H4 (cell line): ENCODE measurements at places on chromosomes 3 and 15. TPM values are rescaled to one million over a fixed set of nuclear protein-coding genes. Genes with fewer than 3 reads are reported as not detected.

GRCh38 chr3:10291641-10292040 lies 1.1 kb downstream of the GHRL start:
- DNase-seq = no peak

- DNase-seq = no peak
Measured at GRCh38 chr15:70353606-70354345, 256.1 kb upstream of the TLE3 start.

DNA sequence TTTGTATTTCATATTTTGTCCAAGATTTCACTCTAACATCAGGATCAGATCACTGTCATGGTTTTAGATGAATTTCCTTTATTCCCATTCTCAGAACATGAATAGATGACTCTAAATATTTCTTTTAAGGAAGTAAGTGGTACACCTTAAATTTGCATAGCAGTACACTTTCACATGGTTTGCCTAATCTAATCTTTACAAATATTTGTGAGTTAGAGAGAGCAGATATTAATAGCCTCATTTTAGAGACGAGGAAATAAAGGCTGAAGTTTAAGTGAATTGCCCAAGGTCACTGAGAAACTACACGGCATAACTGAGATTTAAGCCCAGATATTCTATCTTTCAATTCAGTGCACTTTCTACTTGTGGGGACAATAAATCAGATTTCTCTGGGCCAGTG lies 14.2 kb downstream of the TERC start:
- no peak for DNase-seq

- peak; percentile 19 for DNase-seq
Measured at GRCh38 chr3:25471081-25471768, 43.2 kb downstream of the RARB start.

DNA sequence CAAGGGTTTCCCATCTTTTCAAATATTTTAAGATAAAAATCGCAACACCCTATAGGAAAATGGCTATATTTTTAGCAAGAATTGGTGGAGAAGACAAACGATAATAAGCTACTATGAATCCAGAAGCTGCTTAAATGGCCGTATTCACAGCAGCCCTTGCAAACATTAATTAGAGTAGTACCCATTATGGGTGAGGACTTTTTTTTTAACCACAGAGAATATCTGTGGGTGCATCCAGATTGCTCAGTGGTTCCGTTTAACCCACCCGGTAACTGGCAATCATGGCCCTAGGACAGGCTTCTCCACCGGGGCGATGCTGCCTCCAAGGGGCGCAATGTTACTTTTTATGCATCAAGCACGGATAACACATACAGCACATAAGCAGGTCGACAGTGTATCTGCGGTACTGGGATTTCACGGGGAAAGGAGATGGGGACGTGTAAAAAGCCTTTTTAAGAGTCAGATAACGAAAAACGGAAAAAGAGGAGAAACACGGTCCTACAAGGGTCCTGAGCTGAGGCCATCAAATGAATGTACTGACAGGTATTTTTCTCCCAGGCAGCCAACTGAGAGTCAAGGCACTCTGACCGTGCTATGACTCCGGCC lies 968 bp upstream of the TMEM266 start:
- peak; percentile 18 for DNase-seq

CHRM5 gene
- not detected in 2 replicates for total RNA-seq

DNA sequence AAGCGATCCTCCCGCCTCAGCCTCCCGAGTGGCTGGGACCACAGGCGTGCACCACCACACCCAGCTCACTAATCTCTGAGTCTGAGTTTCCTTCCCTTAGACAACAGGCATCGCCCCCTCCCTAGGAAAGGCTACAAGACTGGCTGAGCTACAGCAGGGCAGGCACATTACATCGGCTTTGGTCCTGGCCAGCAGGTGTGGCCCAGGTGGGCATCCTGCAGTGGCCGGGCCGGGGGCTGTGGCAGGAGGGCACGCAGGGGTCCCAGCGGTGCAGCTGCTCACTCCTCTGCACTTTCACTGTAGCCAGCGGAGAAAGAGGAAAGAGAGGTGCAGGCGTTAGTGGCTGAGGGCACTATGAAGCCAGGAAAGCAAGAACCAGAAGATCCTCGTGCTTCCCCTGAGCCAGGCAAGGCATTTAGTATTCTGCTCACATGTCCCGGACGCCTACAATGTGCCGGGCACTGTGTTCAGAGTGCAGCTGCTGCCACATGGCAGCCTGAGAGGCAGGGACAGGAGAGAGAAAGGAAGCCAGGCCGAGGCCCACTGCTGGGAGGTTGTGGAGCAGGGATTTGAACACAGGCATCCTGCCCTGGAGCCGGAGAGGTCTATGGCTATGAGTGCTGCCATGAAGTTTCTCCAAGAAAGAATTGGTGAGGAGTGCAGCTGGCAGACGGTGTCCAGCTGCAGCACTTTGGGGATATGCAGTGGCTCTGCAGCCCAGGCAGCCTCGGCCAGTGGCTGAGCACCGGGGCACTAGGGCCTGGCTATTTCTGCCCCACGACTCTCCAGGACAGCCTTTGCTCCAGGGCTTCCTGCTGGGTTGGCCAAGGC lies 22.3 kb downstream of the GRIP2 start:
- DNase-seq = no peak

GRCh38 chr3:35864871-35865270 lies 225.5 kb downstream of the ARPP21 start:
- DNase-seq = no peak

TTBK2 gene
- total RNA-seq = 4.6 and 5.0 TPM in 2 replicates

DNA sequence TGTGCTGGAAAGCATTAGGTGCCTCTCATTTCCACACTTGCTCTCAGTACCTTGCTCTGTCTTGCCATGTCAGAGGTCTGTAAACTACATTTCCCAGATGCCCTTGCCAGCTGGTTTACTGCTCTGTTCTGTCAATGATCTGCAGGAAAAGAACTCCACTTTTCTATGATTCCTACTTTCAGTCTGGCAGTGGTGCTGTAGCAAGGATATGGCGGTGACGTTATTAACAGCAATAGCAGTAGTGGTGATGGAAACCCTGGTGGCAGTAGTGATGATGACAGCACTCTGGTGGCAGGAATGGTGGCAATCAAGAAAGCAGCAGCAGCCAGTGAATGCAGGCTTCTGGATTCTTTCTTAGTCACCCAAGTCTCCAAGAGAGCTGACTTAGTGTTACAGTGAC lies 665.2 kb downstream of the DIPK2A start:
- DNase-seq = peak; percentile 79

- DNase-seq = no peak
Measured at GRCh38 chr3:107680698-107681097, 157.9 kb downstream of the BBX start.

SEC62 gene
- 15.2 and 25.7 TPM in 2 replicates for total RNA-seq

GPR62 gene
- not detected in 2 replicates for total RNA-seq

SUMF1 gene
- total RNA-seq = 39.7 and 45.4 TPM in 2 replicates

DNA sequence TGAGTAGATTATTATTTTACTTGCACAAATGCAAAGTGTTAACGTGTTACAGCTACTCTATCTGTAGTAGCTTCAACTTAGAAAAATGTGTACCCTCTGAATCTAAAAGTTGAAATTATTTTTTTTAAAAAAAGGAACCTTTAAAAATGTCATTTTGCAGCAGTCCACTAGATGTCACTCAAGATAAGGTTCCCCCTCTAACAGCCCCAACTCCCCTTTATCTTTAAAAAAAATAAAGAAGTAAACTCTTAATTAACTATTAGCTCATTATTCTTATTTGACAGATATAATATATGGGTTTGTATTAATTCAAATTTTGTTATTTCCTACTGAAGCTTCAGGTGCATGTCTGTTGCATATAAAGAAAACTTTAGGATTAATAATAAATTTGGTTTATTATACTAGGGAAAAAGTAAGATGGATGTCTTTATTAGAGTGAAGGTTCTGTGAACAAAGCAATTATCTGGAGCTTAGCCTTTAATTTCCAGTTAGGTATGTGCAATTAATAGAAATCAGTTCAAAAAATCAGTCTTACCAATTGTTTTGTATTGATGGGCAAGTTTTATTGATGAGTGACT lies 288.5 kb downstream of the VGLL3 start:
- DNase-seq = no peak

TRPM1 gene
- total RNA-seq = not detected in 2 replicates

STAB1 gene
- total RNA-seq = not detected in 2 replicates

GOLGA8R gene
- total RNA-seq = 0.23 TPM in 1 of 2 replicates, not detected in the other

DNA sequence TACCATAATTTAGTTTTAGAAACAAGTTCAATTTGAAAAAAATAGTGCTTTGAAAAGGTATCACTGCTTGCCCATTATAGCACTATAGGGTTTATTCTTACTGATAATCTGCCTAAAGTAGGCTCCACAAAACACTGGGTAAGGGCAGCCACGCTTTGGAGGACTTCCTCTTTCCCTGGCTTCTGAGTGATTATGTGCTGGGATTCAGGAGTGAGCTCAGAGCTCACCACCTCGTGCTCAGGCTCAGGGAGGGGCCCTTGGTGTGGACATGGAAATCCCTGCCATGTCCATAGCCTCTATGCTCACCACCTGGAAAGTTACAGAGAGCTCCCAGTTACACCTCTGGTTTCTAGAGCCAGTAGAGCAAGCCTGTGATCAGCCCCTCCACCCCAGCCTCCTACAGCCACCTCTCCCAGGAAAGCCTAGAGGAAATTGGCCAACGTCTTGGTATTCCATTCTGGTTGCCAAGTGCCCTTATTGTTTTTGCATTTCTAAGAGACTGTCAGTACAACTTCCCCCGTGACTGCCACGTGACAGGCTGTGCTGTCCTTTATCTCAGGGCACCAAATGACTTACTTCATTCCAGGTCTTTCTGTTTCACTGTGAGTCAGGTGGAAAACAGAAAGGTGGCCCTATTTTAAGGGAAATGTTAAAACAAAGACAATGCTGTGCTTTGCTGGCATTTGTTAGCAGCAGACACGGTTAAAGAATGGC lies 316.0 kb downstream of the RORA start:
- no peak for DNase-seq

DNA sequence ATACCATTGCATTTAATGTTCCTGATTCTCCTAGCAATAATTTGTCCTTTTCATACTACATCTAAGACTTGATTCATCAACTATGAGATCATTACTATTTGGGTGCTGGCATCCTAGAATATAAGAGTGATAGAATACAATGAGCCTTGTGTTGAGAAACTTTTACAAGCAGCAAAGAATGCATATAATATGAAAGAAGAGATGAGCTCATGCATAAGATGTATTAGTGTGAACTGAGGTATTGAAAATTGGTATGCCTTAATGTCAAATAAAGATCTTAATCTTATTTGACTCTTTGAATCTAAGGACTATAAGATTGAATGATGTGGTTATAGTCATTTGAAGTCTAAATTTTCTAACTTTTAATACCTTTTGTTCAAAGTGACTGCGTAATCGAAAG lies 220.0 kb upstream of the ARHGEF26 start:
- no peak for DNase-seq

GP9 gene
- total RNA-seq = not detected in 2 replicates

- no peak for DNase-seq
Measured at GRCh38 chr3:29511701-29512100, 230.8 kb downstream of the RBMS3 start.

GRCh38 chr3:67384760-67385397 lies 269.5 kb downstream of the SUCLG2 start:
- peak; percentile 29 for DNase-seq

- DNase-seq = no peak
Measured at GRCh38 chr3:178777718-178778411, 241.6 kb downstream of the KCNMB2 start.

CYP11A1 gene
- not detected in 2 replicates for total RNA-seq

- DNase-seq = peak; percentile 16
Measured at GRCh38 chr15:48413304-48413703, 82.1 kb downstream of the DUT start.

- DNase-seq = no peak
Measured at GRCh38 chr3:87227835-87228144, 681 bp downstream of the CHMP2B start.

GMNC gene
- total RNA-seq = not detected in 2 replicates

GOLGA8J gene
- not detected in 2 replicates for total RNA-seq

- no peak for DNase-seq
Measured at GRCh38 chr3:31895471-31895870, 85.6 kb downstream of the OSBPL10 start.

MEIS2 gene
- 13.0 and 28.0 TPM in 2 replicates for total RNA-seq

- DNase-seq = no peak
Measured at GRCh38 chr15:52552303-52552702, 16.5 kb downstream of the ARPP19 start.
